CD4-positive, alpha-beta T cell treated with Interferon alpha-2 for 1 hour (primary cell): ENCODE measurements at places on chromosomes 7 and 10.

- no peak for DNase-seq
These were observed 37.5 kb upstream of the ARID5B start for GRCh38 chr10:61863981-61864380.

DNA sequence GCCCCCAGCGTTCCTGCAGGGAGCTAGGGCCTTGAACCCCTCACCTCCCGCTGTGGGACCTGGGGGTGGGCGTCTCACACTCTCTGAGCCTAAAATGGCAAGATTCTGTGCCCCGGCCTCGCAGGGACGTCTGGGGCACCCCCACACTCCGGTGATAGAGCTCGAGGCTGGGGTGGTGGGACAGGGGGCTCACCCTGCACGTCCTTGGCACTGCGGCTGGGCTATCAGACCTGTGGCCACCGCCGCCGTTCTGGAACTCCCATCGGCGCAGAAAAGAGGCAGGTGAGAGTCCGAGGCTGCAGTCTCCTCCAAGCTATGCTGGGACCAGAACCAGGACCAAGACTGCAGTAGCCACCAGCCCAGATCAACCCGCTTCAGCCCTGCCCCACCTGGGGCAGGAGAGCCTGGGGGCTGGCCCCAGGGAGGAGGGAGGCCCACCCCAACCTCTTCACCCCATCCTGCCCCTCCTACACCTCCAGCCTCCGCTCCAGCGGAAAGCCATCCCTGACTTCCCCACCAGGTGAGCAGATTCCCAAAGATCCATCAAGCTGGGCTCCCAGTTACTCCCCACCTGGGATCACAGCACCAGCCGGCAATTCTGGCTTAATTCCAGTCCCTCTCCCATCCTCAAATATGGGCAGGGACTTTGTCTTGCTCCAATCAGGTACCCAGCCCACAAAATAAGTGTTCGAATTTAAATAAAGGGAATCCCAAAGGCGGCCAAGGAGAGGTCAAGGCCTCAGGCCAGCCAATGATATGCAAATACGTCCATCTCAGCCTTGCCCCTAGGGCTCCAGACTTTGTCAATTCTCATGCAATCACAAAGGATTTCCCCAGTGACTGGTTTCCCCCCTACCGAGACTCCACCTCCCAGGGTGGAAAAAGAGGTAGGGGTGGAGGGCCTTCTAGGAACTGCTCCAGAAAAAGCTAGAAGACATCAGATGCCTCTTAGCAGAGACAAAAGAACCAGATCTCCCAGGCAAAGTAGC is 16.4 kb downstream of the TNRC18 start:
- DNase-seq = no peak

GRCh38 chr10:14583252-14583651 is 191.4 kb downstream of the FAM107B start:
- peak; percentile 89 for DNase-seq

- no peak for DNase-seq
These were observed 14.7 kb downstream of the WDR37 start for GRCh38 chr10:1070919-1071318.

GRCh38 chr7:84196084-84196503 is 1.5 kb upstream of the SEMA3A start:
- DNase-seq = no peak
